ENCODE measurements at places on chromosomes 12 and 14. TPM values are rescaled to one million over a fixed set of nuclear protein-coding genes. Genes with fewer than 3 reads are reported as not detected.

DNA sequence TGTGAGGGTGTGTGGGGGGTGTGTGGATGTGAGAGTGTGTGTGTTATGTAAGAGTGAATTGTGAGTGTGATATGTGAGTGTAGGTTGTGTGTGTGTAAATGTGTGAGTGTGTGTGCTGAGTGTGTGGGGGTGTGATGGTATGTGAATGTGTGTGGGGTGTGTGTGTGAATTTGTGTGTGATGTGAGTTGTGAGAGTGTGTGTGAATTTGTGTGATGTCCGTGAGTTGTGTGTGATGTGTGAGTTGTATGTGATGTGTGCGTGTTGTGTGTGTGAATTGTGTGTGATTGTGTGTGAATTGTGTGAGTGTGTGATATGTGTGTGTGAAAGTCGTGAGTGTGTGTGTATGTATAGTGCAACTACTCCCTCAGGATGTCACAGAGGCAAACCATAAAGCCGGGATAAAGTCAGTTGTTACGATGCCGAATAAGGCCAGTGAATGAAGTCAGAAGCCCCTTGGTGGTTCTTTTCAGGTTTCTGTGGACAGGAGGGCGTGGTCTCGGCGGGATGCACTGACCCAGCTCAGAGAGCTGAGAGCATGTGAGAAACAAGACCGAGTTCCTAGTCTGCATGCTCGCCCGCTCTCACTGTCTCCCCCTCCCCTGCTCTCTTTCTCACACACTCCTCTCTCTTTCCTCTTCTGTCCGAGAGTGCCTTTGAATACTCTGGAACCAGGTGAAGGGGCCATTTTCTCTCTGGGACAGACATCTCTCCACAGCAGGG, 71.8 kb upstream of the MAX start:
- no peak for DNase-seq

GRCh38 chr14:70096866-70097265, 91.9 kb downstream of the SLC8A3 start:
- no peak for DNase-seq

The C12orf60 gene
- total RNA-seq: 0.51 TPM

The PIWIL1 gene
- total RNA-seq: not detected

DNA sequence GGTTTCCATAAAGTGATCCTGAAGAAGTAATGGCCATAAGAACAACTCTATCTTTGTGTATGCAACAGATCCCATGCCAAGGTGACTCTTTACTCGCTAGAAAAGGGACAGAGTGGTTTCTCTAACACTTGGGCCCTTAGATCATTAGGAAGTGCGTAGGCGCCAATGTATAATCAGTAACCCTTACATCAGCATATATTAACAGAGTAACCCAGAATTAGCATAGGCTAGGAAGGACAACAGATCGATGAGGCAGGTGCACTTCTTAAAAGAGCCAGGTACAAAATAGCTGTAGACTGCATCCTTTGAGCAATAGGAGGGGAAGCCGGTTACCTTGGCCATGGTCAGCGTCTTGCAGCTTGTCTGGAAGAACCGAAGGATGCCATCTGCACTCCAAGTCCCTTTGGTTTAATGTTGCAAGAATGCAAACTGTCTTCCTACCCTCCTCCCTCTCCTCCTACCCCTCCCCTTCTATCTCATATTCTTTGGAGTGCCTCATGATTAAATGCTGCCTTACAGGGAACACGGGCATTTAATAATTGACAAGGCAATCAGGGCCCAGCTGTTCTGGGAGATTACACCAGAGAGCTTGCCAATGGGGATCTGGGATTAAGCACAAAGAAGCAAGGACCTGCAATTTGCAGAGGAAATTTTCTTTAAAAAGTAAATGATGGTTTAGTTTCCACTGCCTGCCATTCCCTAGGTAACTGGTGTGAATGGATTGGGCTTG, 8.0 kb downstream of the GSG1 start:
- DNase-seq: no peak

GRCh38 chr14:31897581-31898186, 179.4 kb upstream of the ARHGAP5 start:
- DNase-seq: no peak

- no peak for DNase-seq
These were observed 57.9 kb downstream of the BCL2L14 start for GRCh38 chr12:12128670-12129069.

GRCh38 chr12:2833327-2833726, 1.5 kb downstream of the NRIP2 start:
- DNase-seq: no peak

GRCh38 chr14:24130380-24130716, at the start of gene FITM1:
FITM1 (plus strand) TSS chr14:24130659; CDS start chr14:24131564, 905 bp downstream.
- no peak for DNase-seq

All from mesenteric fat pad (tissue), 1 donor.